ENCODE measurements at places on chromosomes 4 and X.

DNA sequence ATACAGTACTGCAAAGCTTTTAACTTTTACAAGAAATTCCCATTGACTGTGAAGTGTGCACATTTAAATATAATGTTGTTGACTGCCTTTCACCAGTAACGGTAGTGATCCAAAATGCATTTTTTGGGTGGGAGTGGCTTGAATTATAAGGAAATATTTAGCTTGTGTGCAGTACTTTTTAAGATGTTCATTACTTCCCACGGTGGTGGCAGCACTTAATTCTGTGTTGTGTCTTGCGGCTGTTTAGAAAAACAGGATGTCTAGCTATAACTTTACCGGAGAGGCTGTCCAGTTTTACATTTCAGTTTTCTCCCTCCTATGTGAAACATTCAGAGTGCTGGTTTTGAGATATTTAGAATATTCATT, 1.7 kb downstream of the TMEM131L start:
- no peak for DNase-seq

- no peak for DNase-seq
These were observed 158.6 kb downstream of the TRIML1 start for GRCh38 chr4:188297873-188298272.

- DNase-seq: no peak
These were observed 70.0 kb upstream of the MSX1 start for GRCh38 chr4:4789462-4789861.

GRCh38 chr4:168796362-168797106, 213.5 kb downstream of the CBR4 start:
- DNase-seq: no peak

- DNase-seq: no peak
These were observed 195.3 kb downstream of the CHIC1 start for GRCh38 chrX:73758250-73758649.

- DNase-seq: no peak
These were observed 294.9 kb upstream of the PRPS2 start for GRCh38 chrX:12496343-12496742.

DNA sequence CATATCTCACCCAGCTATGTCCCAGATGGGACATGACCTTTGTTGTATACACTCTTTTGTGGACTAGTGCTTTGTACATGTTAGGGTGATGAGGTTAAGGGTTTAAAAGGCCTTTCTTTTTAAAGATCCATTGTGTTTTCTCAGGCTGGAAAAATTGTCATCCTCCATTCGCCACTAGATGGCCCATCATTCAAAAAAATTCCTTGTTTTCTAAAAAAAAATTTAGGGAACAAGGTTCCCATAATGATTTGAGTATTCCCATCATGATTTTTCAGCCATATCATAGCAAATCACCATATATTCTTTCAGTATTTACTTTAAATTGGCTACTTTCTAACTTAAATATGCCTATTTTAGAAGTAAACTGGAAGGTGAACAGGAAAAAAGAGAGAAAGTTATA, 91.9 kb upstream of the TMEM164 start:
- no peak for DNase-seq

GRCh38 chr4:165006456-165006855, 25.3 kb upstream of the TRIM60 start:
- no peak for DNase-seq

- DNase-seq: no peak
These were observed 153.9 kb downstream of the SPANXN3 start for GRCh38 chrX:143363419-143363818.

- no peak for DNase-seq
These were observed 233.3 kb downstream of the AR start for GRCh38 chrX:67777148-67777547.

DNA sequence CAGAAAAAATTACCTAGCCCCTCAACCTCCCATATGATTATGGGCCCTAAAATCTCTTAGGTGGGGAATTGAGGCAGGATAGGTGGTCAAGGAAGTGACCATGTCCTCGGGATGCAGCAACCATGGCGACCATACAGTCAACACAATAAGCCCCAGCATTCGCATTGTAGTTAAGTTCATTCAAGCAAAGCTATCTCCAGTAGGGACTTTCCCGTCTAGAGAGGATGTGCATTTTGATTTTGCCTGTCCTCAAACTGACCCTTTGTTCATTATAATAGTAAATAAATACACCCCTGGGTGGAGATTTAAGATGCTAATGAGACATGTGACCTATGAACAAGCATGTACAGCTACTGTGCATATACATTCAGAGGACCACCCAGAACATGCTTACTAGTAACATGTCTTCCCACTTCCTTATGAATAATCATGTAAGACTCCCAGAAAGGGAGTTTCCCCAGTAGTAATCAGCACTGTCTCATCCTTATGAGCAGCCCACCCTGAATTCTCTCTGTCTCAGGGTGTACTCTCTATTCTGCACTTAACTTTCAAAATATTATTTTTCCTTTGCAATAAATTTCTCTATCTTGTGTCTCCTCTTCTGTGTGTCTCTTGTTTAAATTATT, 74.3 kb downstream of the NUDT11 start:
- DNase-seq: no peak

DNA sequence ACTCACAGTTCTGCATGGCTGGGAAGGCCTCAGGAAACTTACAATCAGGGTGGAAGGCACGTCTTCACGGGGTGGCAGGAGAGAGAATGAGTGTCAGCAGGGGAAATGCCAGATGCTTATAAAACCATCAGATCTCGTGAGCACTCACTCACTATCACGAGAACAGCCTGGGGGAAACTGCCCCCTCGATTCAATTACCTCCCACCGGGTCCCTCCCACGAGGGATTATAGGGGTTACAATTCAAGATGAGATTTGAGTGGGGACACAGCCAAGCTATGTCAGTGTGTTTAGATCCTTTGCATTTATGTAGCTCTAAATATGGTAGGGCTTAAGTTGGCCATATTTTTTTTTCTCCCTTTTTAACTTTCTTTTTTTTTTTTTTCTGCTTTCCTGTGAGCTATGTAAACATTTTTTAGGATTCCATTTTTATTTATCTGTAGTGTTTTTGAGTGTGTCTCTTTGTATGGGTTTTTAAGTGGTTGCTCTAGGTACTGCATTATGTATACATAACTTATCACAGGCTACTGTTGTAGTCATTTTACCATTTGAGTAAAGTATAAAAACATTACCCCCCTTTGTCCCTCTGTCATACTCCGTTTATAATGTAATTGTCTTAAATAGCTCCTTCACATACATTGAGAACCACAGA, 79.0 kb downstream of the ADRA2C start:
- no peak for DNase-seq

DNA sequence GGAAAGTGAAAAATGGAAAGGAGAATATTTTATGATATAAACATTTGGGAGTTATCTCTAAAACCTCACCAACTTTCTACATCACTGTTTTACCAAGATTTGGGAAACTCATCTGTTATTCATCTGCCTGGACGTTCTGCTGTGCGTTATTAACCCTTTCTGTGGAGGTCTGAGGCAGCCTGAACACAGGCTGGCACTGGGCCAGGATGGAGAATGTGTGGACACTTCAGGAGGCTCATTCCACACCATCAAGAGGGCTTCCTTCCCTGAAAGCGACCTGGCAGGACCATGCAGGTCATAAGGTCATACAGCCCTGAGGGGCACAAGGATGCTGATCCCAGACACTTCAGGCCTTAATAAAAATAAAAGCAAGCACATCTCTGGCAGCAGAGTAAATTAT, 31.2 kb upstream of the TMEM184C start:
- DNase-seq: no peak

- DNase-seq: no peak
These were observed 36.8 kb upstream of the IL1RAPL1 start for GRCh38 chrX:28550331-28550872.

- no peak for DNase-seq
These were observed 931.2 kb downstream of the CCSER1 start for GRCh38 chr4:91058345-91058744.

GRCh38 chr4:40200875-40201801, 4.3 kb downstream of the RHOH start:
- no peak for DNase-seq

DNA sequence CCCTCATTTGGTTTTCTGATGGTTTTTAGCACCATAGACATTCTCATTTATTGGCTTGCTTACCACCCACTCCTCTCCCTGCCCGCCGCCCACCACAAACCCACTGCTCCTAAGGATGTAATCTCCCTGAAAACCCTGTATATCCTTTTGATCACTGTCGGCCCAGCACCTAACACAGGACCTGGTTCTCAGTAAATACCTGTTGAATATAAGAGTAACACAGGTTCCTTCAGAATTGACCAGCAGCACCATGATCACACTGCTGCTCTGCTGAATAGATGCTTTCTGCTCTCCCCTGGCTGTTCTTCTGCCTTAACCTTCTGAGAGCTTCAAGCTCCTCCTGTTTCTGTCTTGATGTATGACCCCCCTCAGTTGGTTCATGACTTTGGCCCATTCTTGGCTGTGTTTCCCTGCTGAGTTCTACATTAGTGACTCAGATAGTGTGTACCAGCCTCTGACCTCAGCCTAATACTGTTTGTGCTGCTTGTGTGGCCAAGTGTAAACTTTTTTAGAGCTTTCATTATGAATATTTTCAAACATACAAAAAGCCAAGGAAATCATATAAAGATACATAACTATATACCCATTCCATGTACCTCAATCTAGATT, 265.3 kb downstream of the FRMPD4 start:
- DNase-seq: no peak

- no peak for DNase-seq
These were observed 992.6 kb downstream of the NLGN4X start for GRCh38 chrX:5236096-5236495.

- no peak for DNase-seq
These were observed 156.6 kb upstream of the TLL1 start for GRCh38 chr4:165716472-165716871.

DNA sequence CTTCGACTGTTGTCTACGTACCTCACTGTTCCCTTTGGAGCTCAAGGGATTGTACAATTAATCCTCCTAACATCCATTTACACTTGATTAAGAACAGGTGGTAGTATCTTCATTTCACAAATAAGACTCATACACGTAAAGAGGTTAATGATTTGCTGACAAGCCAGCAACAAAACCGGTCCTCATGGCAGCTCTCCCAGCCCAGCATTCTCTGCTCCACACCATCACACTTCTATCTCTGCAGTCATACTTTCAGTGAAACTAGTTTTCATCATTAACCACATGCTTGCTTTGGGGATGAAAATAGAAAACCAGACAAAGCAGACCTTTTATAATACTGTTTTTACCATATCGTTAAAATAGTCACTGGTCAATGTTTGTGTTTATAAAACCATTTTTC, 28.7 kb upstream of the CASK start:
- DNase-seq: no peak

DNA sequence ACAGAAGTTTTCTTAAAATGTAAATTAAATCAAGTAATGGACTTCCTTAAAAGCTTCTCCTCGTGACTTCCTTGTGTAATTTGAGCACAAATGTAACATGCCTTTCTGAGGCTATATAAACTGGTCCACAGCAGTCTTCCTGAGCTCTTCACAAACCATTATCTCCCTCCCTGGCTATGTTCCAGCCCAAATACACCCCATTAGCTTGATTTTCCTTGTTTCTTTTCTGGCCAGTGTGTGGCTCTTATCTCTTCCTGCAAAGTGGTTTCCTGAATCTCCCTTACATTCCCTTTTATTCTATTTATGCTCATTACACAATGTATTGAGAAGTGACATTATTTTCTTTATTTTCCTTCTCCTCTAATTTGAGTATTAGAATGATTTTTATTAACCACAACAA, 1085.3 kb upstream of the PCDH10 start:
- DNase-seq: no peak

- DNase-seq: no peak
These were observed 78.7 kb downstream of the ALG13 start for GRCh38 chrX:111759686-111760085.

DNA sequence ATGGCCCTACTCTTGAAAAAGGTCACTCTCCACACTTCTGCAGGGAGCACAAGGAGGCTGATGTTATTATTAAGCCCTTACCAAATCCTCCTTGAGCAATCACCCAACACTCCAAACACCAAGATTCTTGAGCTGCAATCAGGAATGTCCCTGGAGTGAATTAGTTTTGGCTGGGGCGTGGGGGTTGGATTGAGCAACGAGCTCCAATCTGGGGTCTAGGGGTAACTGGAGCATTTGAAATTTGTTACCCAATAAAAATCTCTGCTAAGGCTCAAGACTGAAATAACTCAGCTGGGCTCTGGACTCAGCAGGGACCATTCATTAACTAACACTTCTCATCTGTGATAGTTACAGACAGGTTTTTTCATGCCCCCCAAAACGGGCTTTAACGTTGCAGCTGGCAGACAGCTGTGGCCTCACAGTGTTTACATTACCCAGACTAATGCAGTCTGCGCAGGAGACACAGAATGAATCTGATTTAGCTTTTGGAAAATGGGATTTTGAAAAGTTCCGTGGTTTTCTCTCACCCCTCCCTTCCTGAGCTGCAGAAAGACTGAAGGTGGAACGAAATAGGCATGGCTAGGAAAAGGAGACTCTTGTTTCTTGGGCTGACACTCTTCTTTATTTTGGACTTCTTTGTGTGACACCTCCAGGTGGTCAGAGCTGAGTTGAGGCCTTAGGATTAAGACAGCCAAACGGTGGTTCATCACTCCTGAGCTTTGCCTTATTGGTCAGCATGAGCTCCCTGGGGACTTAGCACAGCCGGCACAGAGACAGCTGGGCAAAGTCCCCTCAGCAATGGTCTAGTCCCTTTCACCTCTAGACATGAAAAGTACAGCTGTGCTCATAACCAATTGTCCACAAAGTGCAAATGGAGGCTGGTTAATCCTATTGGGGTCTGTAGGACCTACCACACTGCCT, 26.6 kb downstream of the PLAC1 start:
- DNase-seq: no peak

DNA sequence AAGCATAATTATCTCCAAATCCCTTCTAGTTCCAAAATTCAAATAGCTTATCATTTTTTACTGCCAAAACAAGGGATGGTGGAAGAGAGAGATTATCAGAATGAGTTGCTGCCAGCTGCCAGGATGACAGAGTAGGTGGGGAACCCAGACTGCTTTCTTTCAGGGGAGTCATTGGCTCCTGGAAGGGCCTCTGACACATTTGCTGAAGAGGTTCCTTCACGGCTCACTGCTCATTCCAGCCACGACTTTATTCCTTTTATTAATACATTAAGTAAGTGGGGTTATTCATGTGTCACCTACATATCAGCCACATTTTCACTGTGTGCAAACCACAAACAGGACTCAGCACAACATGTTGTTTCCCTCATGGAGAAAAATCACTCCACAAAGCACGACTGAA, 12.7 kb upstream of the SMIM43 start:
- no peak for DNase-seq

DNA sequence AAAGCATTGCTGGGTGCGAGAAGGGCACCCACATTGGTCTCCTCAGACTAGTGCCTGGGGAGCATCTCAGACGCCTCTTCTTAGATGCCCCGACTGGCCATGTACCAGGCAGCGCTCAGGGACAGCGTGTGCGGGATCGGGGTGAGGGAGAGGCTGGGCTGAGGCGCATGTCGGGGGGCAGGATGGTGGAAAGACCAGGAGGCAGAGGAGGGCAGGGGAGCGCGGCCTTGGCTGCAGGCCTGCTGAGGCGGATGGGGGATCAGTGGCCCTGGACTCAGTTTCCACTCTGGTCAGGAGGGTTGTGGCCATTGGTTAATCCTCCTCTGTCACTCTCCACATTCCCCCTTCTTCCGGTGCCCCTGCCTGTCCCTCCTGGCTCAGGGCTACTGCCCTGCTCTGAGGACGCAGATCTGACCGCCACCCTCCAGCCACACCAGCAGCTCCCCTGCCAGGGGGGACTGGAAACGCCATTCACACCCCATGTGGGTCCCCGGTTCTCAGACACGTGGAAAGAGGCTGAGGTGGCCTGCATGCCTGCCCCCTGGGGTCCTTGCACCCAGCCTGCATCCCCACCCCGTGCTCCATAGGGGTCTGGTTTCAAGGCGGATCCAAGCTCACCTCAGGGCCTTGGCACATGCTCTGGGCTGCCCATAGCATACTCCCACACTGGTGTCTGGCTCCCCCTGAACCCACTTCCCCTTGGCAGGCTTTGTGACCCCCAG, 105.9 kb downstream of the CPZ start:
- DNase-seq: no peak

Measured in stimulated activated CD8-positive, alpha-beta memory T cell treated with anti-CD3 and anti-CD28 coated beads, Interleukin-15, amount 100 ng/mL, for 4 hours (primary cell).